ENCODE measurements at places on chromosomes 5 and 9. TPM values are rescaled to one million over a fixed set of nuclear protein-coding genes. Genes with fewer than 3 reads are reported as not detected.

GRCh38 chr9:88508326-88508725 is 26.7 kb upstream of the NXNL2 start:
- H3K36me3 ChIP-seq = no peaks in the 10 kb centered on the region
- no peak overlapping the region for H3K27ac ChIP-seq
- H3K4me1 ChIP-seq = no peaks in the 10 kb centered on the region

GRCh38 chr5:80959768-80960442 is at the start of gene RASGRF2:
Gene RASGRF2 (plus strand): TSS chr5:80960363. CDS start chr5:80960739, 376 bp downstream.
- H3K27me3 ChIP-seq = peaks cover 12% of the 10 kb centered on the region
- no peak for DNase-seq
- peaks cover 33% of the 10 kb centered on the region for H3K4me1 ChIP-seq
- H3K27ac ChIP-seq = peak within 1 kb of the TSS; percentile 86
- H3K36me3 ChIP-seq = no peaks in the 10 kb centered on the region
- H3K4me3 ChIP-seq = peak within 1 kb of the TSS; percentile 46

GRCh38 chr5:54404568-54404967 is 50.9 kb upstream of the HSPB3 start:
- no peaks in the 10 kb centered on the region for H3K36me3 ChIP-seq
- no peak for DNase-seq
- no peaks in the 10 kb centered on the region for H3K4me1 ChIP-seq
- no peak overlapping the region for H3K27ac ChIP-seq

DNA sequence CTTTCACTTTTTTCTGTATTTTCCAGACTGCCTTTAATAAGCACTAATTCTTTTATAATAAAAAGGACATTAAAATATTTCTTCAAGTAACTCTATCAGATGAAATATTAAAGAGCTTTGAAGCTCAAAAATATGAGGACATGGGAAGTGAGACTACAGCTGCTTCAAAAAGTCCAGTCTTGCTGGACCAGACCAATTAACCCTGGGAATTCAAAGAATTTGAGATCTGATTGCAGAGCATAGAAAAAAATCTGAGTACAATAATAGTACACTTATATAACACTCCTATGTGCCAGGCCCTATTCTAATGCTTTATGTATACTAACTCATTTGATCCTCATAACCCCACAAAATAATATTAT is 9.8 kb downstream of the TMEM245 start:
- peaks cover 83% of the 10 kb centered on the region for H3K4me1 ChIP-seq
- H3K27ac ChIP-seq = peak overlapping the region; percentile 95
- H3K27me3 ChIP-seq = no peaks in the 10 kb centered on the region
- H3K4me3 ChIP-seq = no peak overlapping the region
- no peaks in the 10 kb centered on the region for H3K36me3 ChIP-seq

DNA sequence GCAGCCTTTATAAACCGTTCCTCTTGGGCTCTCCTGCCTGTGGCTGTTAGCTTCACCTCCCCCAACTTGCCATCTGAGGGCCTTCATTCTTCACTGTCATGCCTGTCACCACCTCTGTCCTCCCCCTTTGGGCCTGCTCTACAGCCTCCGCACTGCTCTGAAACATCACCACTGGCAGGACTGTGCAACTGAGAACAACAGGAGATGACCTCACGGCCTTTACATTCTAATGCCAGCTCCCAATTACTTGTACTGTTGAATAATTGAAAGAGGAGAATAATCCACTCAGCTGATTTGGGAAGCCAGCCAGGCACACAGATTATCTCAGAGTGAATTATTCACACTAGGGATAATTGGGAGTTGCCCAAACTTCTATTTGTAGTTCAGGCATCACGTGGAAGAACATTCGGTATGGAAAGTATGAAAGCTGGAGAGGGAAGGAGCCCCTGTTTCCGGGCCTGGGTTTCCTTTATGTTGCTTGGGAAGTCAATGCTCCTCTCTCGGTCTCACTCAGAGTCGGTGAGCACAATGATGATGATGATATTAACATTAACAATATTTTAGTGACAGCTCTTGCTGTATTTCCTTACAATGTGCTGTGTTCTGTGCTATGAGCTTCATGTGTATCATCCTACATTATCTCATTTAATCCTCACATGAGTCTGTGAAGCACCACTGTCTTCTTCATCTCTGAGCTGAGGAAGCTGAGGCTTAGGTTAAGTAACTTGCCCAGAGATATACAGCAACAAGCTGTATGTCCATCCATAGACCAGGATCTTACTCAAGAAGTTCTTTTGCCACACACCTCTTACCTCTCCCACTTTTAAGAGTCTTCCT is 99.3 kb upstream of the LRRTM2 start:
- no peak overlapping the region for H3K4me3 ChIP-seq
- no peak for DNase-seq
- no peaks in the 10 kb centered on the region for H3K36me3 ChIP-seq
- peak overlapping the region; percentile 55 for H3K27ac ChIP-seq
- H3K27me3 ChIP-seq = no peaks in the 10 kb centered on the region
- H3K4me1 ChIP-seq = peaks cover 27% of the 10 kb centered on the region

DNA sequence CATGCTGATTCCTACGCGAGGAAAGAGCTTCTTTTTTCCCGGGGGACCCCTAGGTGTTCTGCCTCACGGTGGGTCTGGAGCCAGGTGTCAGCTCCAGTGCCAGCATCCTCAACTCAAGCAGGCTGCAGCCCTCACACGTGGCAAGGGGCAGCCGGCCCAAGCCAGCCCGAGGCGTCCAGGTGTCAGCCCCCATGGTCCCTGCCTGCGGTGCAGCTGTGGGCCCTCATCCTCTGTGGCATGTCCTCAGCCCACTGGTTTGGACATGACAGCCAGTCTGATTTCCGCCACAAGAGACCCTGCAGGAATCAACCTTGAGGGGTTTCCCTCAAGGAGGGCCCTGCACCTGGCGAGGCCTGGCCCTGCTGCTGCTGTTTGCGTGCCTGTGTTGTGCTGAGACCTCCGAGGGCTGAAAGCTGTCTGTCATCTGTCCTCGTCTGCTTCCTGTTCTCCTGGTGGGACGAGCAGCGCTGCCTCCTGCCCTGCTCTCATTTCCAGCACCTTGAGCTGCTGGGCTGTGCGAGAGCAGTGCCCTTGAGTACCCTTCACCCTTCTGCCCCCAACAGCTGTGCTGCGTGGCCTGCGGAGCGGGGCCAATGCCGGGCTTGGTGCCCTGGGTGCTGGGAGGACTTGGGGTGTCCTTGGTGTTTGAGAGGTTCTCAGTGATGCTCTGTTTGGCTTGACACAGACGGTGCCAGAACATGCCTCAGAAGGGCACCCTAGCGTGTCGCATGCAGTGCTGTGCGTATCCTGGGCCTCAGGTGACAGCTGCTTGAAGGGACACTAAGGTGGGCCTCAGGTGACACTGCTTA is 137.6 kb downstream of the CACNA1B start:
- H3K27ac ChIP-seq = no peak overlapping the region
- H3K27me3 ChIP-seq = no peaks in the 10 kb centered on the region
- no peaks in the 10 kb centered on the region for H3K36me3 ChIP-seq
- DNase-seq = peak; percentile 70

DNA sequence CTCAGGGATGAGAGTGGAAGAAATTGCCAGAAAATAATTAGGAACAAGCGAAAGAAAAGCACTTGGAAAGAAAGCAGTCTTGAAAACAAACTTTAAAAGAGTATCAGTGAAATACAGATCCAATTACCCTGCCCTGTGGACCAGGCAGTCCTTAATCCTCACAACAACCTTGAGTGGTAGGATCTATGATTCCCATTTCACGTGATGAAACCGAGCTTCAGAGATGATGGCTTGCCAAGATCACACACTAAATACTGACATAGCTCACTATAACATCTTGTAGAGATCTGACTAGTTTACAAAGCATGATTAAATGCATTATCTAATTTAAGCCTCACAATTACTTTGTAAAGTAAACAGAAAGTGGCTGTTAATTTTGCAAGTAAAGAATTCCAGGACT is 55.5 kb upstream of the ABCA1 start:
- peaks cover 6% of the 10 kb centered on the region for H3K4me1 ChIP-seq
- no peaks in the 10 kb centered on the region for H3K27me3 ChIP-seq
- H3K27ac ChIP-seq = no peak overlapping the region
- H3K36me3 ChIP-seq = no peaks in the 10 kb centered on the region
- no peak overlapping the region for H3K4me3 ChIP-seq

DNA sequence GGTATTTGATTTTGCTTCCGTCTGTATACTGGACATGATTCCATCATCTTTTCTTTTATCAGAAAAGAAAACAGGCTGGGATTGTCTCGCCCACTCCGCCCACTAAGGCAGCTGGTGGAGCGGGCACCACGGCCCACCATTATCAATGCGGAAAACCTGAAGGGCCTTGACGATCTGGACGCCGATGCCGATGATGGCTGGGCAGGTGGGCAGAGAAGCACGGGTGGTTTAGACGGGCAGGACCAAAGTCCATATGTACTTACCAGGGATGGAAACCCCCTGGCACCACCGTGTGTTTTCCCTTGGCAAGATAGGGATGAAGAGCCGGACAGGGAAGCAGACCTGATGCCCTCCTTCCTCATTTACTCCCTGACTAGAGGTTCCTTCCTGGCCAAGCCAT is 53.7 kb downstream of the PRRC2B start:
- peaks cover 73% of the 10 kb centered on the region for H3K36me3 ChIP-seq
- H3K4me1 ChIP-seq = no peaks in the 10 kb centered on the region
- no peak overlapping the region for H3K4me3 ChIP-seq
- no peaks in the 10 kb centered on the region for H3K27me3 ChIP-seq

- no peaks in the 10 kb centered on the region for H3K27me3 ChIP-seq
- H3K27ac ChIP-seq = no peak overlapping the region
- no peaks in the 10 kb centered on the region for H3K4me1 ChIP-seq
- no peak overlapping the region for H3K4me3 ChIP-seq
Observed at GRCh38 chr9:105355781-105356180, 92.1 kb upstream of the FSD1L start.

CXCL14 gene
- 0.15 TPM for total RNA-seq

TNC gene
- total RNA-seq = 31.5 TPM

PCDHB8 gene
- not detected for total RNA-seq

TICAM2 gene
- 0.30 TPM for total RNA-seq

SLCO6A1 gene
- not detected for total RNA-seq

SERF1A gene
- 24.1 TPM for total RNA-seq

All from upper lobe of left lung (tissue), 6 donors.